Endodermal cell (in vitro differentiated cells): ENCODE measurements at places on chromosomes 11 and 22. TPM values are rescaled to one million over a fixed set of nuclear protein-coding genes. Genes with fewer than 3 reads are reported as not detected.
A peak's percentile ranks its signal among the peaks of the same experiment; 100 is the strongest.

Gene MRGPRG
- not detected in 2 replicates for total RNA-seq

Gene FDXACB1
- total RNA-seq = 1.0 to 2.7 TPM (median 2.6 TPM) in 3 replicates

Gene CADM1
- total RNA-seq = 86.6 and 88.2 TPM in 2 replicates

DNA sequence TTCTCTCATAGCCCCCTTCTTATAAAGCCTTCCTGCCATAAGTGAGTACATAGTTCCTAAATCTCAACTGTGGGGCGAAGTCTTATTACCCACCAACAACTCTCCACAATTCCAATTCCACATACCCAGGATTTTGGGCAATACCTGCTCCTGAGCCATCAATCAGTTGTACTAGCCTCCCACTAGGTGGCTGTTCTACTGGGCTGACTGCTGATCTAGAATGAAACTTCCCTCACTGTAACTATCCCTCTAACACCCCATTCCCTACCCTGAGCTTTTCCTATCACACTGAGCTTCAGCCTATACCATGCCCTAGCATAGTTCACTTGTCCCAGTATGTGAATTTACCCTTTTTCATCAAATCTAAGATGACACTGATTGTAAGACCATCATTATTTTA is 52.5 kb downstream of the RRAS2 start:
- no peak for DNase-seq

DNA sequence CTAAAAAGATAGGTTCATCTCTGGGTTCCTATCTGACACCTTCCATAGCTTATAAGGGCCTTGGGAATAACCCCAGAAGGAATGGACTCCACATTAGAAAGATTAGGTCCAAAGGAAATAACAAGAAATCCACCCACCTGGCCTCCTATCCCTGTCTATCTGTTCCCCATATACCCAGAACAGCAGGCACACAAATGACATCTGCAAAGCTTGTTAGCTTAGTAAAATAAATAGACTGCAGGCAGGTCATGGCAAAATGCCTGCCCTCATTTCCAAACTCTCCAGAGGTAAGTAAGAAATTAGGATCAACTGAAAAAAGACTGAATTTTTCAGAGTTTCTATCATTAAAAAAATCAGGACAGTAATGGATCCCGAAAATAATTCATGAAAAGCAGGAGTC is 489.5 kb downstream of the DLG2 start:
- DNase-seq = no peak

DNA sequence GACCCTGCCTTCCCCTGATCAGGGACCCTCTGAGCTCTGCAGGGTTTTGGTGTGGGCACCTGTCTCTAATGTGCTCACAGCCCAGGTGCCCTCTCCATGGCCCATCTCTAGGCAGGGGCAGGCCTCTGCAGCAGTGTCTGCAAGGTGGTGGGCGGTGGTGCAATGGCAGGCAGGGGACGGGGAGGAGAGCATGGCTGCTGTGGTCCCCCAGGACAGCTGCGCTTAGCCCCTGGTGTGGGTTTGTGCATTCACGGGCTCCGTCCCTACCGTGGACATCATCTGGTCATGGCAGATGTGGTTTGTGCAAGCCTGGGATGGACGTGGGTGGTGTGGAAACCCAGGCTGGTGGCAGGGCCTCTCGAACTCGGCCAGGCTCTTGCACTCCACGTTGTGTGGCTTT is 443.1 kb downstream of the TBC1D22A start:
- peak; percentile 20 for DNase-seq

DNA sequence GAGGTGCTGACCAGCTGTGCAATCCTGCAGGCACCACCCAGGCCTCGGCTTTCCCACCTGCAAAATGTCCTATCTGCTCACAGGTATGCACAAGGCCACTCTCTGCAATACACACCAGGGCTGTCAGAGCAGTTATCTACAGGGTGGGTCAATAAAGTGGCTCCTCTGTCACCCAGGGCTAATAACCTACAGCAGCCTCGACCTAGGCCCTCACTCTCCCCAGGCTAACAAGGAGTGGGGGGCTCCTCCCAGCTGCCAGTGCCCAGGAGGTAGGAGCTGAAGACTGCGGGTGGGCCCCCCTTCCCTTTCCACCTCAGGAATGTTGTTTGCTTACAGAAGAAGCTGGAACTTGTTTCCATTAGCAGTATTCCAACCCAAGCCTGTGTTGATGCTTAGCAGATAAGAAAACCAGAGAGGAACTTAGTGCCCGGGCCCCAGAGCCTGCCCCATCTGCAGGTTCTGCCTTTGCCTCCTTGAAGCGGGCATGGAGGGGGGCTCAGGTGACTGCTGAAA is 26.8 kb downstream of the MYH9 start:
- DNase-seq = peak; percentile 75

- DNase-seq = peak; percentile 96
These were observed 17.2 kb downstream of the CBX7 start for GRCh38 chr22:39135092-39135896.

DNA sequence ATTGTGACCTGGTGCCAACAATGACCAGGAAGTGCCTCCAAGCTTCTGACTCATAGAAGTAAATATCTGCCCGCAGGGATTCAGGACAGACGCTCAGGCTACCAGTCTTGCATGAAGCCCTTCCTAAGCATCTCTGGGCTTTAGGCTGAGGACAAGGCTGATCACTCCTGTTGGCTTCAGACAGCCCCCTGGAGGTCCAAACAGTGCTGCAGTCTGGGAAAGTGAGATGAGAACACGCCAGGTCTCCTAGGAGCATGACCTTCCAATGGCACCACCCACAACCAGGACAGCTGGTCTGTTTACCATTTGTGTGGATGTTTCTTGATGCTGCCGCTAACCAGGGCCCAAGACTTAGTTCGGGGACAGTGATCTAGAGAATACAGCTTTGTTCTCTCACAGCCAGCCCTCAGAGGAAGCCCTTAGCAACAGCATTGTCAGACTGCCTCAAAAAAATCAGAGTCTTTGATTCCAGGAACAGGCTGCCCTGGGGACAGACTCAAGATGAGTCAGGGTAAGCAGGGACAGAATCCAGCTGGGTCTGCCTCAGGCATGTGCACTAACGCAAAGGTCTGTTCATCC is 111.2 kb downstream of the ZNF280B start:
- DNase-seq = peak; percentile 70
